ENCODE measurements at places on chromosomes 2 and 18.

- DNase-seq, result no peak
These were observed 414.7 kb downstream of the LRATD1 start for GRCh38 chr2:15047184-15047583.

DNA sequence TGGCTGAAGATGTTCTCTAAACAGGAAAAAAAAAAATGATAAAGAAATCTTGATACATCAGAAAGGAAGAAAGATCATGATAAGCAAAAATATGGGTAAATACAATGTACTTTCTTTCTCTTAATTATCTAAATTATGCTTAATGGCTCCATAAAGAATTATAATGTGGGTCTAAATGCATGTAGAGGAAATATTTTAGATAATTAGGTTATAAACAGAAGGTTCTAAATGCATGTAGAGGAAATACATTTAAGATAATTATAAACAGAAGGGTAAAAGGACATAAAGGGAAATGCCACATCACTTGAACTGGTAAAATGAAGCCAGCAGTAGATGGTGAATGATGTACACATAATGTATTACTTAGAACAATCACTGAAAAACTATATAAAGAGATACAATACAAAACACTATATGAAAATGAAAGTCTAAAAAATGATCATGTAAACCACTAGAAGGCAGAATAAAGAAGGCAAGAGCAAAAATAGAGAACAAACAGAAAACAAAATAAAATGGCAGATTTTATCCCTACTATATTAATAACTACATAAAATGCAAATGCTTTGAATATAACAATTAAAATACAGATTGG lies 308.4 kb upstream of the CDH2 start:
- no peak for DNase-seq

DNA sequence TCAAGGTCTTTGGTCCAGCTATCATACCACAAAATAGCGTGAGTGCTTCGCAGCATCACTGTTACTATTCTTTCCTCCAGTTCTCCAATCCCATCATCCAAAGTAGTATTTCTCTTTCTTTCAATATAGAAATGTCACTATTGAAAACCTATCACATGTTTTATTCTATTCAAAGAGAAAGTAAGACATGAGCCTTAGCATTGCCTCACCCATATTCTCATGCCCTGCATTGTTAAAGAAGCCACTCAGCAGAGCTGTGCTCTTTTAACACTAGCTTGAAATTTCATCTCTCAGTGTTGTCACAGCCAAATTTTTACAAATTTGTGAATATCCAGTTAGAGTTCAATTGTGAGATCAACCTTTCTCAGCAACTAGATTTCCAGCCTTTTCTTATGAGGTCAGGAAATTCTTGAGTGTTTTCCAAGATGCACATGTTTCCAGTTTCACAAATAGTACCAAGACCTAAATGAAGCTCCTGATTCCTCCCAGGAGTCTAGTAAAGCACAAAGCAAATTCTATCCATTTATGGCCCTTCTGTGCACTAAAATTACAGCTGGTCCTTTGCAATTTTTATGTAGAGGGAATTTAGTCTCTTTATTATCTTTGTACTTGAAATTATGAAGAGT lies 343.7 kb downstream of the SPAG16 start:
- no peak for DNase-seq

- DNase-seq, result no peak
These were observed 3.4 kb downstream of the CYP26B1 start for GRCh38 chr2:72144274-72144631.

GRCh38 chr2:25955036-25955435 lies 27.3 kb downstream of the KIF3C start:
- no peak for DNase-seq

GRCh38 chr2:222949690-222950323 lies 89.0 kb downstream of the ACSL3 start:
- no peak for DNase-seq

DNA sequence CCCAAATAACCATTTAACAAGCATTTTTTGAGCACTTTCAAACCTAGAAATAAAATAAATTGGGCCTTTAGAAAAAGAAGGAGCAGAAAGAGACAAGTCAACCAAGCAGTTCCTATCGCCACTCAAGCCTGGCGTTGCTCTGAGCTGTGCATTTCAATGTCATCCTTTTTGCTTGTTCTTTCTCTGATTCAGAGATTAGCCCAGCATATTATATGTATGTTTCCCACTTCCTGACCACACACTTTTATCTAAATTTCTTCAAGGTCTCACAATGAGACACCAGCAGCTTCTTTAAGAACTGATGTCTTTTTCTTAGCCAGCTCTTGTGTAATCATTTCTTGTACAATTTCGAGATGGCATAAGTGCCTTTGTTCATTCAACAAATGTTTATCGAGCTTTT lies 344.5 kb upstream of the ID2 start:
- DNase-seq, result no peak

- no peak for DNase-seq
These were observed 1234.4 kb downstream of the CNTNAP5 start for GRCh38 chr2:125259451-125259850.
